ENCODE measurements at places on chromosomes 2 and 18.

- DNase-seq = no peak
These were observed 80.8 kb upstream of the PAPOLG start for GRCh38 chr2:60675301-60675700.

GRCh38 chr2:36587556-36587955 lies 10.4 kb downstream of the FEZ2 start:
- DNase-seq = peak; percentile 11

- peak; percentile 78 for DNase-seq
These were observed 349.8 kb downstream of the TNS1 start for GRCh38 chr2:217652761-217653639.

- no peak for DNase-seq
These were observed 38.4 kb upstream of the ZNF236 start for GRCh38 chr18:76783786-76784484.

GRCh38 chr2:3587432-3587831 lies 7.5 kb upstream of the COLEC11 start:
- no peak for DNase-seq

GRCh38 chr18:12571630-12572029 lies 86.3 kb downstream of the SPIRE1 start:
- no peak for DNase-seq

- peak; percentile 26 for DNase-seq
These were observed 90.5 kb downstream of the LAMA3 start for GRCh38 chr18:23779696-23780303.

DNA sequence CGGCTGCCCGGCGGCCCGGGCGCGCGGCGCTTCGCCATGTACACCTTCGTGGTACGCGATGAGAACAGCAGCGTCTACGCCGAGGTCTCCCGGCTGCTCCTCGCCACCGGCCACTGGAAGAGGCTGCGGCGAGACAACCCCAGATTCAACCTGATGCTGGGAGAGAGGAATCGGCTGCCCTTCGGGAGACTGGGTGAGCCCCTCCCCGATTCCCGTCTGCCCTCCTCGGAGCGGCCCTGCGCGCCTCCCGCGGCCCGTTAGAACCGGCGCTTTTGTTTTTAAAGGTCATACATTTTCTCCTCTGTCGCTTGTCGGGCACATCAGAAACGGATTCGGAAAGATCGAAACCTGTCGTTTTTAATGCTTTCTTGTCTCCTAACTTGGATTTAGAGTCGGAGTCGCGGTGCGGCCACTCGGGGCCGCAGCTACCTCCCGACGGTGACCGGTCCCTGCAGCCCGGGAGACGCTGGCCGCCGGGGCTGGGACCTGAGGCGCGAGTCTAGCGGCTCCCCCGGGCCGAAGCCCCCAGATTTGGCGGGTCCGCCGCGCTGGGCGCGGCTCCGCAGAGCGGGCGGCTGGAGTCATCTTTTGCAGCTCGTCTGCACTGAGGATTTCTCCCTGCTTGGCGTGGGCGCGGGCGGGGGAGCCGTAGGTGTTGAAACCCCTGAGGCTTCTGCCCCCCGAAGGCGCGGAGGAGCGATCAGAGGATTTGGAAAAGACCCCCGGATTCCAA lies 519 bp downstream of the TTL start:
- DNase-seq = peak; percentile 55

DNA sequence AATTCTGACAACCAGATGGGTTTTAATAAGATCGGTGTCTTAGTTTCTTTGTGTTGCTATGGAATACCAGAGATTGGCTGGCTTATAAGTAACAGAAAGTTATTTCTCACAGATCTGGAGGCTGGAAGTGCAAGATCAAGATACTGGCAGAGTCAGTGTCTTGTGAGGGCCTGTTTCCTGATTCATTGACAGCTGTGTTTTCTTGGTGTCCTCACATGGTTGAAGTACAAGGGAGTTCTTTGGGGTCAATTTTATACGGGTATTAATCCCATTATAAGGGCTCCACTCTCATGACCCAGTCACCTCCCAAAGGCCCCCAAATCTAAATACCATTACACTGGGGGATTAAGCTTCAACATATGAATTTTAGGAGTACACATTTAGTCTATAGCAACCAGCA lies 421.1 kb downstream of the LRP1B start:
- DNase-seq = no peak

GRCh38 chr2:197804758-197805714 lies 643 bp downstream of the PLCL1 start:
- no peak for DNase-seq
